Ascending aorta (tissue), 2 donors: ENCODE measurements at places on chromosomes 4 and X. TPM values are rescaled to one million over a fixed set of nuclear protein-coding genes. Genes with fewer than 3 reads are reported as not detected.

GRCh38 chr4:153161226-153161963, 42.8 kb upstream of the TRIM2 start:
- peak; percentile 24 for DNase-seq

GRCh38 chr4:25021216-25021615, 9.5 kb downstream of the LGI2 start:
- DNase-seq, result no peak

- no peak for DNase-seq
These were observed 20.5 kb upstream of the TRIM61 start for GRCh38 chr4:164997941-164998340.

GRCh38 chr4:53012738-53013137, 150.6 kb downstream of the RASL11B start:
- DNase-seq, result no peak

DNA sequence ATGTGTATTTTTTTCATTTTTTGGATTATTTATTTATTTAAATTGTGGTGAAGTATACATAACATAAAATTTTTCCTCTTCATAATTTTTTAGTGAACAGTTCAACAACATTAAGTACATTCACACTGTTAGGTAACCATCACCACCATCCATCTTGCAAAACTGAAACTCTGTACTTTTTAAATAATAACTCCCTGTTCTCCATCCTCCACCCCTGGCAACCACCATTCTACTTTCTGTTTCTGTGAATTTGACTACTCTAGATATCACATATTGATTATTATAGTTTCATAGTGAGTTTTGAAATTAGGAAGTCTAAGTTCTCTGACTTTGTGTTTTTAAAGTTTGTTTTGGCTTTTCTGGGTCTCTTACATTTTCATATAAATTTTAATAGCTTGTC, 89.3 kb upstream of the STX18 start:
- no peak for DNase-seq

DNA sequence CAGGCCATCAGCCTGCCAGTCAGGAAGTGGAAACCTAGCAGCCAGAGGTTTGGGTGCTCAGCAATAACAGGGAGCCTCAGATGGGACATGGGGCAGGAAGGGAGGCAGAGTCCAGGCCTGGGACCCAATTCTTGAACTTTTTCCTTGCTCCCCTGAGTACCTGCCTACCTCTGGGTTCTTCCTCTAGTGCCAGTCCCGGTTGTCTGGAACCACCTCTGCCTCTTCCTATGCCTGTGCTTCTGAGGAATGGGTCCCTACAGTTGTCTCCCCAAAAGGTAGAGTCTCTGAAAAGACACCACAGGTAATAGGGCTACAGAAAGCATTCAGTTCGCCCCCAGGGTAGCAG, 212.4 kb upstream of the MAMLD1 start:
- DNase-seq, result no peak

GRCh38 chr4:174420316-174420715, 102.0 kb downstream of the HPGD start:
- DNase-seq, result no peak

DNA sequence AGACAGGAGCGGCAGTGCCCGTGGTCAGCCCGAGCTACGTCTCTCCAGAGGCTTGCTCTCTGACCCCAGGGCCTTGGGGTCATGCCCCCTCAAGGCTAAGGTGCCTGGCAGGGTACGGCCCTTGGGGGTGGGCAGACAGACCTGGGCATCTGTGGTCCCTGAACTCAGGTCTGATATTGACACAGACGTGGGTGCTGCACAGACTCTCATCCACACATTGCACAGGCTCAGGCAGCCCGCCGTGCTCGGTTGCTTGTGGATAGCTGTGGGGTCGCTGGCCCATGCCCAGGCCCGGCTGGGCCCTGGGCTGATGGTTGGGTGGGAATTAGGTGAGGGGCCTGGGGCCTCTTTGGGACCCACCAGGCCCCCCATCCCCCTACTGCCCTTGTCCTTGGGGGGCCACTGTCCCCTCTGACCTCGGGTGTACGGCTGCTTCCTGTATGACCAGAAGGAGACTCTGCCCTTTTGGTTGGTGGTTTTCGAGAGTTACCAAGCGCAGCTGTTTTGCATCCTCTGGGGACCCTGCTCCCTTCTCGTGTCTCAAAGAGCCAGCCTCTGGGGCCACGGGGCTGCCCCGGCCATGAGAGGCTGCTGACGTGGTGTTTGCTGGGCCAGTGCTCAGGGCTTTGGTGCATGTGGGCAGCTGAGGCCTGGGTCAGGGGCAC, 10.1 kb downstream of the FGFRL1 start:
- DNase-seq, result no peak

- peak; percentile 33 for DNase-seq
These were observed 201.0 kb upstream of the STK26 start for GRCh38 chrX:131821945-131822622.

HSPA4L gene
- 5.5 TPM for total RNA-seq

BGN gene
- 1,387 TPM for total RNA-seq

PAK3 gene
- 0.64 TPM for total RNA-seq

ARHGAP36 gene
- not detected for total RNA-seq

CHST7 gene
- total RNA-seq, result 64.6 TPM

SGCB gene
- total RNA-seq, result 14.9 TPM

EXOC1L gene
- total RNA-seq, result not detected

NAP1L3 gene
- 1.5 TPM for total RNA-seq

SPIN2B gene
- 6.9 TPM for total RNA-seq

PCDH10 gene
- 45.3 TPM for total RNA-seq
